Osteoblast (primary cell): ENCODE measurements at places on chromosomes 12 and 14. TPM values are rescaled to one million over a fixed set of nuclear protein-coding genes. Genes with fewer than 3 reads are reported as not detected.

RPGRIP1 gene
- under 0.01 TPM in 1 of 2 replicates, not detected in the other for total RNA-seq

DNA sequence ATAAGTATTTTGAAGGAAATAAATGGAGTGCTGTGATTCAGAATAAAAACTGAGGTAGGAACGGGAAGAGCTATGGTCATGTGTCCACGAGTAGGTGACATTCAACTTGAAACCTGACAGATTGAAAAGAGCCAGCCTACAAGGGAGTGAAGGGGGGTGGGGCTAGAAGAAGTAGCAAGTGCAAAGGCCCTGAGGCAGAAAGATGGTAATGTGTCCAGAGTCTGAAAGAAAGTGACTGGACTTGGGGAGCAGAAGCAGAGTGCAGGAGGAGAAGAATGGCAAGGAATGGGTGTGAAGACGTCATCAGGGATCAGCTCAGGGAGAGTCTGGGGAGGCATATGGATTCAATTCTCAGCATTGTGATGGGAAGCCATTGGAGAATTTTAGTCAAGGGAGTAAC lies 13.7 kb downstream of the PLXNC1 start:
- H3K4me1 ChIP-seq: no peaks in the 10 kb centered on the region
- peaks cover 47% of the 10 kb centered on the region for H3K27me3 ChIP-seq
- H3K36me3 ChIP-seq: no peaks in the 10 kb centered on the region
- no peak overlapping the region for H3K4me3 ChIP-seq
- no peak overlapping the region for H3K27ac ChIP-seq

- peaks cover 67% of the 10 kb centered on the region for H3K27me3 ChIP-seq
- H3K4me3 ChIP-seq: no peak overlapping the region
- DNase-seq: no peak
- H3K36me3 ChIP-seq: no peaks in the 10 kb centered on the region
Measured at GRCh38 chr14:22478247-22478646, 110.8 kb downstream of the DAD1 start.

AQP6 gene
- not detected in 2 replicates for total RNA-seq

GRCh38 chr14:55731881-55732498 lies 152.0 kb downstream of the KTN1 start:
- H3K4me3 ChIP-seq: no peak overlapping the region
- H3K36me3 ChIP-seq: no peaks in the 10 kb centered on the region
- no peak overlapping the region for H3K27ac ChIP-seq
- DNase-seq: no peak

- DNase-seq: no peak
- H3K27me3 ChIP-seq: no peaks in the 10 kb centered on the region
- H3K4me1 ChIP-seq: peaks cover 18% of the 10 kb centered on the region
Measured at GRCh38 chr12:27387473-27387872, 54.8 kb downstream of the BMAL2 start.

- no peaks in the 10 kb centered on the region for H3K36me3 ChIP-seq
- DNase-seq: no peak
- H3K4me3 ChIP-seq: no peak overlapping the region
- no peak overlapping the region for H3K27ac ChIP-seq
- no peaks in the 10 kb centered on the region for H3K27me3 ChIP-seq
- H3K4me1 ChIP-seq: no peaks in the 10 kb centered on the region
Measured at GRCh38 chr12:130504110-130504839, 166.6 kb downstream of the PIWIL1 start.

DNA sequence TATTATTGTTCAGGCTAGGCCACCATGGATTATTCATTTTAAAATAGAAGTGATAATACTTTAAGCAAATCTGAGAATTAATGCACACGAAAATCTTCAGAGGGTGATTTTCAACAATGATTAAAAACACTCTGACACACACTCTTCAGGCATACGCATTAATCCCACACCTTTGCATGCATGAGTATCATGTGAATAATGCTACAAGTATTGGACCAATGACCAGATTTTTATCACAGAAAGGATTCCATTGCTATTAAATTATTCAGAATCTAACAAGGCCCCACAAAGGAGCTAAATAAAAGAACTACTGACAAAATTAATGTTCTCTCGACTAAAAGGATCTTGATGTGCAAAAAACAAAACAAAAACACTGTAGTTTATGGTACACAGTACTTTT lies 11.1 kb downstream of the EPS8 start:
- no peaks in the 10 kb centered on the region for H3K27me3 ChIP-seq
- peak overlapping the region; percentile 63 for H3K27ac ChIP-seq
- H3K4me3 ChIP-seq: no peak overlapping the region
- H3K4me1 ChIP-seq: peaks cover 75% of the 10 kb centered on the region
- peaks cover 13% of the 10 kb centered on the region for H3K36me3 ChIP-seq

SSTR1 gene
- total RNA-seq: under 0.01 TPM in 2 replicates

PFKM gene
- 64.8 and 81.0 TPM in 2 replicates for total RNA-seq

HPD gene
- under 0.01 TPM in 1 of 2 replicates, not detected in the other for total RNA-seq

- no peak overlapping the region for H3K4me3 ChIP-seq
- H3K4me1 ChIP-seq: peaks cover 20% of the 10 kb centered on the region
- peak overlapping the region; percentile 91 for H3K27ac ChIP-seq
Measured at GRCh38 chr14:99910337-99911309, 117.4 kb downstream of the EML1 start.

GRCh38 chr12:94614288-94614721 lies 36.1 kb downstream of the TMCC3 start:
- peaks cover 6% of the 10 kb centered on the region for H3K27me3 ChIP-seq
- H3K27ac ChIP-seq: no peak overlapping the region
- H3K36me3 ChIP-seq: no peaks in the 10 kb centered on the region
- DNase-seq: no peak

- no peak overlapping the region for H3K4me3 ChIP-seq
- no peaks in the 10 kb centered on the region for H3K4me1 ChIP-seq
- DNase-seq: no peak
- H3K36me3 ChIP-seq: no peaks in the 10 kb centered on the region
- peaks cover 4% of the 10 kb centered on the region for H3K27me3 ChIP-seq
- no peak overlapping the region for H3K27ac ChIP-seq
Measured at GRCh38 chr12:109687250-109687649, 26.4 kb upstream of the FAM222A start.

IL22 gene
- total RNA-seq: not detected in 2 replicates

ARMH4 gene
- 10.9 and 14.1 TPM in 2 replicates for total RNA-seq

PRPH gene
- total RNA-seq: under 0.01 TPM in 1 of 2 replicates, not detected in the other

DNA sequence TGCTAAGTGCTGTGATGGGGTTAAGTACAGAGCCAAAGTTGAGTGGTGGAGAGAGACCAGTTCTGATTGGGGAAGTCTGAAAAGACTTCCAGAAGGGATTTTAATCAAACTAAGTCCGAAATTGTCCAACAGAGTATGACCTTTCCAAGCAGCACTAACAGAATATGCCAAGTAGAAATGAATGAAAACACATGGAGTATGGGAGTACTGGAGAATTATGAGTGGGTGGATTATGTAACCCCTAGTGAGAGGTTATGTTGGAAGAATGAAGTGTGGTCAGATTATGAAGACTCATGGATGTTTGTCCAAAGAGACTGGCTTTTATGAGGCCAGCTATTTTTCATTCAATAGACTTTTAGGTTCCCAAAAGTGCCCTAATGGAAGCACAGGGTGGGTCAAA lies 94.0 kb upstream of the PLEKHA5 start:
- H3K4me1 ChIP-seq: peaks cover 19% of the 10 kb centered on the region
- no peaks in the 10 kb centered on the region for H3K36me3 ChIP-seq
- H3K4me3 ChIP-seq: no peak overlapping the region
- DNase-seq: peak; percentile 80
- H3K27ac ChIP-seq: no peak overlapping the region

FAM90A1 gene
- total RNA-seq: not detected in 2 replicates
